ENCODE measurements at places on chromosomes 5 and 9.

DNA sequence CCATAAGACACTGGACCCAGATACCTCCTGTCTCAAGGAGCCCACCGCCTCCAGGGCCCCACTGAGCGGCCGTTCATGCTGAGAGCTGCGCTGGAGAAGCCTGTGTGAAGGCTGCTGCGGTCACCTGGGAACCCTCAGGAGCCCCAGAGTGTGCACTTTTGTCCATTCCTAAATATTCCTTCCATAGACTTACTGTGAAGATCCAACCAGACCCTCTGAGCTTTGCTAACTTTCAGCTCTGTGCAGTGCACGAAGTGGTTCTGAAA lies 119.5 kb downstream of the COL23A1 start:
- no peak for DNase-seq

- no peak for DNase-seq
Measured at GRCh38 chr9:70580606-70581195, 166.2 kb upstream of the KLF9 start.

- no peak for DNase-seq
Measured at GRCh38 chr5:116032991-116033390, 719 bp downstream of the ARL14EPL start.

DNA sequence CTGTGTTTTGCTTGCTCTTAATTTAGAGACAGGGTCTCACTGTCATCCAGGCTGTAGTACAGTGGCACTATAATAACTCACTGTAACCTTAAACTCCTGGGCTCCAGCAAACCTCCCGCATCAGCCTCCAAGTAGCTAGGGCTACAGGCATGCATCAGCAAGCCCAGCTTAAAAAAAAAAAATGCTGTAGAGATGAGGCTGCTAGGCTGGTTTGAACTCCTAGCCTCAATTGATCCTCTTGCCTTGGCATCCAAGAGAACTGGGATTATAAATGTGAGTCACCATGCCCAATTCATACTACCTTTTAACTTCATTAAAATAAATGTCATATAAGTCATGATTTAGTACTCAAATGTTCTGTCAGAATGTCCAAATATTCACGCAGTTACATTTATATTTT lies 2195.7 kb upstream of the C9orf72 start:
- DNase-seq = no peak

GRCh38 chr5:60257596-60258271 lies 364.2 kb upstream of the PDE4D start:
- DNase-seq = no peak

GRCh38 chr5:107112216-107112615 lies 558.5 kb downstream of the EFNA5 start:
- no peak for DNase-seq

- no peak for DNase-seq
Measured at GRCh38 chr5:180604271-180604670, 13.0 kb upstream of the SCGB3A1 start.

DNA sequence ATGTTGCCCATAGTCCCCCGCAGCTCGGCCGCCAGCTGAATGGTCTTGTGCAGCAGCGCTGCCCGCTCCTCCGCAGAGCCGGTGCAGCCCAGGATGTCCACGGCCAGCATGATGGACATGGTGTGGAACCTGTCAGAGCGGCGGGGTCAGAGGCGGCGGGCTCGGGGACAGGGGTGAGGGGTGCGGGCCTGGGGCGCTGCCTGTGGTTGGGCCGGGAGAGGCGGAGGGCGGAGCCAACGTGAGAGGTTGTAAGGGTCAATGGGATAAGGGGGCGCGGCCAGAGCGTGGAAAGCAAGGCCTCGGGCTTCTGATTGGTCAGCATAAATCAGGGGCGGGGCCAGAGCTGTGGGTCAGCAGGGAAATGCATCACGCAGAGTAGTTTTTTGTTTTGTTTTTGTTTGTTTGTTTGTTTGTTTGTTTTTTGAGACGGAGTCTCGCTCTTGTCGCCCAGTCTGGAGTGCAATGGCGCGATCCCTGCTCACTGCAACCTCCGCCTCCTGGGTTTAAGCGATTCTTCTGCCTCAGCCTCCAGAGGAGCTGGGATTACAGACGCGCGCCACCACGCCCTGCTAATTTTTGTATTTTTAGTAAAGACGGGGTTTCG lies 6.8 kb upstream of the TOR2A start:
- DNase-seq = no peak

DNA sequence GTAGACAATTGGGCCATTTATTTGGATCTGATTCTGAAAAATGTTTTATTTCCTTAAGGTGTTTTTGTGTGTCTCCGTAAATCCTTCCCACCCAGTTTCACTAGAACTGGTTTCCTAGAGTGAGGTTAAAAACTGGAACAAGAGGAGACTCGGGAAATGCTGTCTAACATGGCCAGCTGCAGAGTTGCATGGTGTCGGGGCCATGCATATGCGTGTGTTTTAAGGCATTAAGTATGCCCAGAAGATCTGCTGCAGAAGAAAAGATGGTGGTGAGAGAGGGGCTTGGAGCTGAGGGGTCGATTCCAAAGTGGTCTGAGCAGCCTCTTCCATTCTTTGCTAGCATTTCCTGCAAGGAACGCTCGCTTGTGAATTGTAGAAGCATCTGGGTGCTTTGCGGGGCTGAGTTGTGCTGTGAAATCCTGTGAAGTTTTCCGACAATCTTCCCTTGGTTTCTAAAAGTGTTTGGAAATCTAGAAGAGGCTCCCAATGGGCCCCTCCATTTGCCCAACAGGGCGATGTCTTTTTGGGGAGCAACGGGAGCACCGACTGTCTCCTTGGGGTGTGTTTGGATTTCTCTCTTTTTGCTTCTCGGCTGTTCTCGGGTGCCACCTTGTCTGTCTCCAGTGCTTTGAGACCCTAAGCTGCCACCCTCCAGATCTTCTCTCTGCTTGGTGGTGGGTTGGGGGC lies 113.8 kb downstream of the COL5A1 start:
- no peak for DNase-seq

GRCh38 chr9:35603506-35603985 lies 1.5 kb upstream of the TESK1 start:
- no peak for DNase-seq

GRCh38 chr5:107306002-107306401 lies 364.7 kb downstream of the EFNA5 start:
- DNase-seq = no peak

DNA sequence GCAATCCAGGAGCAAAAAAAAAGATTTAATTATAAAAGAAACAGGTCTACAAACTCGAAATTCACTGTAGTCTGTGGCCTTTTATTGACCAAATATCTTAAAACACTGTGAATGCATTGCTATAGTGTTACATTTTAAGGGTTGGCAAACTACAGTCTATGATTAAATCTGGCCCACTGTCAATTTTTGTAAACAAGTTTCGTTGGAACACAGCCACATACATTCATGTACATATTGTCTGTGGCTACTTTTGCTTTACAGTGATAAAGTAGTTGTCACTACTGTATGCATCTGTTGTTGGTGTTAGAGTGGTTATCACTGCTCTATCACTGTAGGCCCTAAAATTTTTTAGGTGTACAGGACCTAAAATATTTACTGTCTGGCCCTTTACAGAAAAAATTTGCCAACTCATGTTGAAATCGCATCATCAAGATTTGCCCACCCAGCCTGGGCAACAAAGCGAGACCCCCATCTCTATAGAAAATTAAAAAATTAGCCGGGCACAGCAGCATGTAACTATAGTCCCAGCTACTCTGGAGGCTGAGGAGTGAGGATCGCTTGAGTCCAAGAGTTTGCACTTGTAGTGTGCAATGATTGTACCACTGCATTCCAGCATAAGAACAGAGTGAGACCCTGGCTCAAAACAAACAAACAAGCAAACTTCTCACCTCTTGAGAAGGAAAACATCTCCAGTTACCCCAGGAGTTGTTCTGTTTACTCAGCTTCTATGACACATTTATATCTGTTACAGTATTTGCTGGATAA lies 89.0 kb downstream of the ERBIN start:
- DNase-seq = no peak

DNA sequence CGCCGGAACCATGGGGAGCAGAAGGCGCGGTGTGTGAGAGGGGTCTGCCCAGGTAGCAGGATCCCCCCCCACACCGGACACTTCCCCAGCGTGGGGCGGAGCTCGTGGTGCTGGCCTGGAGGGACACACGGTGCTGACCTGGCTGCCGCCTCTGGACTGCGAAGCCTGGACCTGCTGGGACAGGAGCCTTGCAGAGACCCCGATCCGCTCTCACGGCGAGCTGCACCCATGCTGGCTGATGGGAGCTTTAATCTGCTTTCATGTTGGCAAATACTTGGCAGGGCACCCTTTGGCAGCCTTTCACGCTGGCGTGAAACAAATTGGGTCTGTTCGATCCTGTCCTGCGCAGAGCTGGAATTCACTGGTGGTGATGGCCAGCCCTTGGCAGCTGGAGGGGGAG lies 7.4 kb downstream of the NKD2 start:
- no peak for DNase-seq

- DNase-seq = no peak
Measured at GRCh38 chr5:132592521-132592920, 35.7 kb downstream of the RAD50 start.

- DNase-seq = no peak
Measured at GRCh38 chr5:137095597-137095996, 403.5 kb downstream of the SPOCK1 start.

GRCh38 chr5:179802950-179803562 lies 3.6 kb downstream of the MGAT4B start:
- no peak for DNase-seq

- no peak for DNase-seq
Measured at GRCh38 chr5:180109920-180110319, 38.4 kb upstream of the RNF130 start.

- DNase-seq = no peak
Measured at GRCh38 chr9:112772551-112772950, 22.0 kb downstream of the SNX30 start.

DNA sequence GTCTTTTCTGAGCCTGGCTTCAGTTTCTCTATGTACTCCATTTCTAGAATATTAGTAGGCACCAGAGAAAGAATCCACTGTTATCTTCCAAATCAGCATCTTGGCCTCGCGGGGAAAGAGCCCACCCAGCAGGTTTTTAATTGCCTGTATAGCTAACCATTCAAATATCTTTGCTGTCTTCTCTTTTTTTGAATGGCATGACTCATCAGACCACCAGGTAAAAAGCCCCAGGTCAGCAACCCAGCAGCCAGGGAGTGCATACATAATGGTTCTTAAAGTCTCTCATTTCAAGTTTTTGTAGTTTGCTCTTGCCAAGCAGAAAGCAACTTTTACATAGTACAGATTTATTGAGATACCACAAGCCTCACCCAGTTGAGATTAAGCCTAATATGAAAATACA lies 50.7 kb downstream of the TMEM167A start:
- DNase-seq = no peak

- DNase-seq = no peak
Measured at GRCh38 chr5:136810261-136810801, 445.0 kb upstream of the TRPC7 start.

DNA sequence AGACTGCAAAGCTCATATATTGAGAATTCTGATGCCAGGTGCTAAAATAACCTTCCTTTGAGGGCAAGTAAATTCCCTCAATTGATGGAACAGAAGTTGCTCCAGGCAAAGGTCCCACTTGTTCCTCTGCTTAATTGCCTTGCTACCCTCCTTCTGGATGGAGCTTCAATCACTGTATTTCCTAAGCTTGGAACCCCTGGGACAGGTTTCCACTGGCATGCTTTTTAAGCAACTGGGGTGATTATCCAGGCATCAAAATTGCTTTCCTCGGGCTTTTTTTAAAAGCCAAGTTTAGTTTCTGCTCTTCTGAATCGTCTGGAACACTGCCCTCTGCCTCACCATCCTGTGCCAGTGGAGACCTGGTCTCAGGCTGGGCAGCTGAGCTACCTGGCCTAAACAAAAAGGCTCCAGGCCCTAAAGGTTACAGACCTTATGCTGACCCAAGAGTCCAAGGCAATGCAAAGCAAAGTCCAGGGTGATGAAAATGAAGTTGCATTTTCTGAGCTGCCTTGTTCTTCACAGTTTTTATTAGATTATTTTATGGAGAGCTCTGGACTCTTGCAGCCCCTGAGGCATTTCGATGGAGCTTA lies 167.9 kb upstream of the CD180 start:
- no peak for DNase-seq

GRCh38 chr5:115389034-115389798 lies 92.8 kb upstream of the CCDC112 start:
- DNase-seq = no peak

- no peak for DNase-seq
Measured at GRCh38 chr9:16213781-16214515, 656.5 kb downstream of the BNC2 start.

DNA sequence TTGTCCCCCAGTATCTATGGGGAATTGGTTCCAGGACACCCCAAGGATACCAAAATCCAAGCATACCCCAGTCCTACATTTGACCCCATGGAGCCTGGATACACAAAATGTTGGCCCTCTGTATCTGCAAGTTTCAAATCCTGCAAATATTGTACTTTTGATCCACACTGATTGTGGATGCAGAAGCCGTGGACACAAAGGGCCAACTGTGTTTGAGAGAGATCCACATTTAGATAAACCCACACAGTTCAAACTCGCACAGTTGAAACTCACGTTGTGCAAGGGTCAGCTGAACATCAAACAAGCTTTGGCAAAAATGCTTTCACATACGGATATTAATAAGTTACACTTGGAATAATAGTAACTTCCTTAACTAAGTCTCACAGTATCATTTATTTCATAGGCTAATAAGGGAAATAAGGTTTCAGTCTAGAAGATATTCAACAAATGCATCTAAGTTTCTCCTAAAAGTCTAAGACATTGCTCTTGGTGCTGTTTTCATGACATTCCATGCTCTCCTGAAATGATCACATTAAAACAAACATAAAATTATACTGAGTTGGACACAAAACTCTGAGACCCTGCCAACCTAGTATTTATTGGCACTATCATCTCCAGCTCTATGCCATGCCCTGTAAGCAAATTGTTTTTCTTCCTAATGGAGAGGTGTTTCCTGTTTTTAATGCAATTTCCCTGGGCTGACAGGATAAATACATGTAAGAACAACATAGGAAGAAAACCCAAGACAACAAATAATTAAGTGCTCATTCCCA lies 32.3 kb downstream of the ACTL7A start:
- no peak for DNase-seq

GRCh38 chr5:173268750-173269432 lies 33.9 kb upstream of the NKX2-5 start:
- DNase-seq = no peak

GRCh38 chr9:134781591-134782302 lies 98.9 kb upstream of the FCN2 start:
- DNase-seq = no peak

Data from GM19239 (cell line).